Activated CD8-positive, alpha-beta T cell treated with anti-CD3 and anti-CD28 coated beads, Interleukin-2, amount 10 ng/mL, durations not matched to agents 7 days and 5 days (primary cell): ENCODE measurements at places on chromosomes 1 and 21. TPM values are rescaled to one million over a fixed set of nuclear protein-coding genes. Genes with fewer than 3 reads are reported as not detected.

RIPK4 gene
- not detected for total RNA-seq

OR2T33 gene
- total RNA-seq = not detected

ENTREP3 gene
- 29.7 TPM for total RNA-seq

MAB21L3 gene
- total RNA-seq = not detected

OLFM3 gene
- total RNA-seq = not detected

LCE3E gene
- not detected for total RNA-seq

TPTE gene
- total RNA-seq = not detected
